ENCODE measurements at places on chromosomes 12 and 14.
A peak's percentile ranks its signal among the peaks of the same experiment; 100 is the strongest.

DNA sequence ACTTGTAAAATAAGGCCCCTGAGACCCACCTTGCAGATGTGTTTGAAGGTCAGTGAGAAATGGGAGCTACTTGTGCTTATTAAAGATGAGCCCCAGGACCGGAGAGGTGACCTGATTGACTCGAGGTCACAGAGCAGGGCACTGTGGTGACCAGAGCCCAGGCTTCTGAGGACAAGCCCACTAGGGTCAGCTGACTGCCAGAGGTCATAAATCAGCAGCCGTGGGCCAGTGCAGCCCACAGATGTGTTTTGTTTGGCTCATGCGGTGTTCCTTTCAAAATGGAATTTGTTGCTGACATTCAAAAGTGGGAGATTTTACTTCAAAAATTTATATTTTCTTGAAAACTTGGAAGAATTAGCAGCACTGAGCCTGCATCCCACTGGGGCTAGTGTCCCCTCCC is 24.5 kb downstream of the JDP2 start:
- peaks cover 67% of the 10 kb centered on the region for H3K36me3 ChIP-seq
- no peak for DNase-seq
- no peaks in the 10 kb centered on the region for H3K27me3 ChIP-seq
- peaks cover 33% of the 10 kb centered on the region for H3K4me1 ChIP-seq
- H3K27ac ChIP-seq: no peak overlapping the region

DNA sequence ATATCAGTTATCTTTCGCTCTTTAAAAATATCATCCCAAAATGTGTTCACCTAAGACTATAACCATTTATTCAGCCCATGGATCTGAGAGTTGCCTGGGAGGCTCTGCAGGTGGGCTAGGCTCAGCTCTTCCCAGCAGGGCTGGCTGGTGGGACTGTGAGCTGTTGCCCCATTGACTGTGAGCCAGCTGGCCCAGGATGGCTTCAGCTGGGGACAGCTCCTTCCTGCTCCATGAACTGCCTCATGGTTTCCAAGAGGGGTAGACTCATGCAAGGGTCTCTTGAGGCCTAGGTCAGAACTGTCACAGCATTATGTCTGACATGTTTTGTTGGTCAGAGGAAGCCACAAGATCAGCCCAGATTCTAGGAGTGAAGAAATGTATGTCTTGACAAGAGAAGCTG is 114.1 kb upstream of the E2F7 start:
- H3K4me3 ChIP-seq: no peak overlapping the region
- no peaks in the 10 kb centered on the region for H3K36me3 ChIP-seq
- no peaks in the 10 kb centered on the region for H3K4me1 ChIP-seq
- H3K27me3 ChIP-seq: no peaks in the 10 kb centered on the region
- H3K27ac ChIP-seq: no peak overlapping the region
- no peak for DNase-seq

DNA sequence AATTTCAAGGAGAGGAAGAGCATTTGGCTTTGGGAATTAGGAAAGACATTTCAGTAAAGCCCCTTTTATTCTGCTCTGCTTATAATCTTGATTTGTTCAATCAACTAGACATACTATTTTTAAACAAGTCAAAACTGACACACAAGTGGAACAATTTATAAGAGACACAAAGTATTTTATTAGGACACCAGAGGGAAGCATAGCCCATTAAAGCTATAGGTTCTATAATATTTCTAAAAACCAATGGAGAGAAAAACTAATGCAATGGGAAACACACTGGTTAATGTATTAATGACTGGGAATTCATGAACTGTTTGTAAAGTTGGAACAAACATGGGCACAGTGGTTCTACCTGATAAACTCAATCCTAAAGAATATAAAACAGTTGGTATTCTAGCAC is 15.3 kb upstream of the CERS5 start:
- H3K4me1 ChIP-seq: no peaks in the 10 kb centered on the region
- no peak overlapping the region for H3K4me3 ChIP-seq
- H3K27ac ChIP-seq: no peak overlapping the region

DNA sequence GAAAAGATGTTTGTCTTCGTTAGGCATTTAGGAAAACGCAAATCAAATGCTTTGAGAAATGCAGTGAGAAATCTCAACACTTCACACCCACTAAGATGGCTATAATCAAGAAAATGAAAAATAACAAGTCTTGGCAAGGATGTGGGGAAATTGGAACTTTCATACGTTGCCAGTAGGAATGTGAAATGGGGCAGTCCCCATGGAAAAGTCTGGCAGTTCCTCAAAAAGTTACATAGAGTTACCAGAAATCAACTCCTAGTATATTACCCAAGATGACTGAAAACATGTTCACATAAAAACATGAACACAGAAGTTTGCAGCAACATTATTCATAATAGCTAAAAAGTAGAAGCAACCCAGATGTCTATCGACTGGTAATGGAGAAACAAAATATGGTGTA is 41.5 kb upstream of the LRTM2 start:
- H3K4me3 ChIP-seq: no peak overlapping the region
- H3K27ac ChIP-seq: no peak overlapping the region
- peaks cover 40% of the 10 kb centered on the region for H3K36me3 ChIP-seq
- H3K4me1 ChIP-seq: no peaks in the 10 kb centered on the region
- no peaks in the 10 kb centered on the region for H3K27me3 ChIP-seq

DNA sequence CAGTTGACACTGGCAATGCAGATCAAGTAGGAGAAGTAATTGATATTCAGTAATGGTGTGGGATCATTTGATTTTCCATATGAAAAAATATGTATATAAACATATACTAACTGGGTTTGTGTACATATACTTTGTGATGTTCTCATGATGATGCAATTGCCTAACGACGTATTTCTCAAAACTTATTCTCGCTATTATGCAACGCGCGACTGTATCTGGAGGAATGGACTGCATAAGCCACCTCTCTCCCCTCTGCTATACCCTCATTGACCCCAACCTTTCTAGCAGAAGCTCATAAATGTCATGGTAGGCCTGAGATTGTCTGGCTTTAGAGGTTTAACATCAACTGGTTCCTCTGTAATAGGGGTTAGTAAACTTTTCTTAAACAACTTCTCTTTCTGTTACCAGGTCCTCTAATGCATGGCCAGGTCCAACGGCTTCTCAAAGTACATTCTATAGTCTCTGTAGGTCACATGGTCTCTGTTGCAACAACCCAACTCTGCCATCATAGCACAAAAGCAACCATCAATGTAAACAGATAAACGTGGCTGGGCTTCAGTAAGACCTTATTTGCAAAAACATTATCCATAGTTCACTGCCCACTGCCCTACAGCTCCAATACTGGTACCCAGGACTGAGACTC is 59.3 kb downstream of the FOXN3 start:
- H3K4me3 ChIP-seq: no peak overlapping the region
- H3K27ac ChIP-seq: no peak overlapping the region
- DNase-seq: no peak

DNA sequence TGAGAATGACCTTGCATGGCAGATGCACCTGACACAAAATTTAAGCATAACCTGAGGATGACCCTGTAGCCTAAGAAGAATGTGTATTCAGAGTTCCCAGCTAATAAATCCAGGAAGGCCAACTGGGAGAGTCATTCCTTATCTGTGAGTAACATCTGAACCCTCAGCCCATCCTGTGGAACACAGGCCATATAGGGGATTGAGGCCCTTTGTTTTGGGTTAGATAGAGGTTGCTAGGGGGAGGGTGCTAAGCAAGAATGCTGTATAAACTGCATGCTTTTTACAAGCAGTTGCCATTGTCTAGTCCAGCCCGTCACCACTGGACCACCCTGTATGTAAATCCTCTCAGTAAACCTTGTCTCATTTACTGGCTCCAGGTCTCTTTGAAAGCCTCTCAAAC is 77.0 kb downstream of the BICD1 start:
- no peak overlapping the region for H3K4me3 ChIP-seq
- DNase-seq: no peak
- no peak overlapping the region for H3K27ac ChIP-seq
- no peaks in the 10 kb centered on the region for H3K4me1 ChIP-seq
- peaks cover 4% of the 10 kb centered on the region for H3K36me3 ChIP-seq
- H3K27me3 ChIP-seq: no peaks in the 10 kb centered on the region

DNA sequence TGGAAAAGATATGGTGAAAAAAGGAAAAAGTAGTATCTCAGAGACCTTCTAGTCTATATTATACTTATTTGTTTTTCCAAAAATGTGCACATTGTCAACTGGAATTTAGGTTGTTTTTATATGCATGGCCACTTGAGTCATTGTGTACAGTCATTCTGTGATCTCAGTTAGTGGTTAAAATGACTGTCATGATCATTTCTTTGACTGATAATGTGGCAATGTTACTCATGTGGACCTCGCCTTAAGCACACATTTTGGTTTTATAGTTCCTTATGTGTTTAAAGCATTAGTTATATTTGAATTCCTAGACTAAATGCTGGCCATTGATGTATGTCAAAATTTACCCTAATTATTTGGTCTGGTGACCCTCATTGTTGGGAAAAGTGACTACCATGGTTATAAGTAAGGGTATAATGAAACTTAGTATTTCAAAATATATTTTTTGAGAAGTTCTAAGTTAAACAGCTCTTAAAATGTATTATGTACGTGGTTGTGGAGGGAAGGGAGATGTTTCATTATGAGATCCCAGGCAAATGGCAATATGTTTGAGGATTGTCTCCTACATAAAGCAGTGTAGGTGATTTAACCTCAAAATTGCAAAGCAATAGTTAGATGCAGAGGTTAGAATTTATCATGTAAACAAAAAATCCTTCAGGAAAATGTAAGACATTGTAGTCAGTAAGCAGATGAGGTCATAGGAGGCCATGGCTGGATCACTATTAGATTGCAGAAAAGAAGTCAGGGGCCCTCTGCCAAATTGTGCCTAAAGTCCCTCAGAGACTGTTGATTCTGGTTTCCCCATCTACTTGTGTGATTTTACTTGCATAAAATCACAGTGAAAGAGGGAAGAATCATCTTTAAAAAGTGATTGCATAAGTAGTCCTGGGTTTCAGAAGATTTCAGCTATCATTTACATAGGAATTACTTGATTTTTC is 17.5 kb downstream of the PNMA1 start:
- H3K36me3 ChIP-seq: no peaks in the 10 kb centered on the region
- no peak overlapping the region for H3K4me3 ChIP-seq
- no peaks in the 10 kb centered on the region for H3K27me3 ChIP-seq
- no peak for DNase-seq
- no peaks in the 10 kb centered on the region for H3K4me1 ChIP-seq

DNA sequence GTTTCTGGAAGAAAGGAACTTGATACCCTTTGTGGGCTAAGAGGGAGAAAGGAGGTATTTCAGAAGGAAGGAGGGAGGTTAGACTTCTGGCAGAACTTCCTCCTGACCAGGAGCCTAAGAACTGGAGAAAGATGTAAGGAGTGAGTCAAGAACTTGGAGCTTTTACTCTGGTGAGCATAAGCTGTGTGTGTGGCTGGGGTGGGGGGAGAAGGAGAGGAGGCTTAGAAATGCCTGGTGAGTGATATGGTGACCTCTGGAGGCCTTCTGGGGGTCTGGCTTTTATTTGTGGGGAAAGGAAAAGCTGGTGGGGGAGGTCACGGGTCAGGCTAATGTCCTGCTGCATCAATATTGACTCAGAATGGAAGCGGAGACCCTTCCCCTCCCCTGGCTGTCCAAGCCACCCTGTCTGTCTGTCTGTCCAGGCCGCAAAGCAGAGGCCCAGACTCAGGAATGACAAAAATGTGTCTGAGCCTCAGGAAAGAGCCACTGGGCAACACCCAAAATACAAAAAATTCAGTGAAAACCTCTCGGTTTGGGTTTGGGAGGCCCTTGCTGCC is 4.8 kb downstream of the LRP1 start:
- no peaks in the 10 kb centered on the region for H3K36me3 ChIP-seq
- H3K4me1 ChIP-seq: peaks cover 11% of the 10 kb centered on the region
- no peaks in the 10 kb centered on the region for H3K27me3 ChIP-seq

GRCh38 chr14:88733121-88733520 is 59.6 kb downstream of the EML5 start:
- H3K27me3 ChIP-seq: no peaks in the 10 kb centered on the region
- peaks cover 3% of the 10 kb centered on the region for H3K36me3 ChIP-seq
- DNase-seq: no peak
- H3K27ac ChIP-seq: no peak overlapping the region
- H3K4me1 ChIP-seq: no peaks in the 10 kb centered on the region

DNA sequence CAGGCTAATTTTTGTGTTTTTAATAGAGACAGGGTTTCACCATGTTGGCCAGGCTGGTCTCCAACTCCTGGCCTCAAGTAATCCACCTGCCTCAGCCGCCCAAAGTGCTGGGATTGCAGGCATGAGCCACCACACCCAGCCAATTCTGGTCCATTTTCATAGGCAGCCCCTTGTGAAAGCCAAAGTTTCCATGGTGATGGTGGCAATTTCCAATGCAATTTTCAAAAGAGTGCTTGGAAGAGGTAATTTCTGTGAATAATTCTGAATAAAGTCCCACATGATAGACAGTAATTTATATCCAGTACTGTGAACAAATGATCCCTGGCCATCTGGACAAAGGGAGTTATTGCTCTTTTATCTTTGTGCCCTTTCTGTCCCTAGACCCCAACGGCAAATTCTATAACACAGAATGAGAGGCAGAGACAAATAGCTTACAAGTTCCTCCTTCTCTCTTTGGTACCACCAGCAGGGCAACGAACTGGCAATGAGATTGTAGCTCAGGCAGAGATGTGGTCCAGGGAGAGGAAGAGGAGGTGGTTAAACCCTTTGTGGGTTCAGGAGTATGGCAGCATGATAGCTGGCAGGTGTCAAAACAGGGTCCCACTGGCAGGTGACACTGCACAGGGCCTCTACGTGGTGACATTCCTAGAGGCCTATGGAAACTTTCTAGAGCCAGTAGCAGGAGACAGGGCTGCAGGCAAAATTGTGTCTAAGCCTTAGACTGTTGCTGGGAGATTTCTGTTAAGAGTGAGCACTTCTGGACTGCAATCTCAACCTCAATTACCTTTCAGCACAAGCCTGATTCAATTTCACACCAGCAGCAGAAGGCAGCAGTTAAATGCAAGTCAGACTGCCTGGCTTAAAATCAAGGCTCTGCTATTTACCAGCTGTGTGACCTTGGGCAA is 46.5 kb downstream of the NT5DC3 start:
- no peaks in the 10 kb centered on the region for H3K4me1 ChIP-seq
- DNase-seq: peak; percentile 49

DNA sequence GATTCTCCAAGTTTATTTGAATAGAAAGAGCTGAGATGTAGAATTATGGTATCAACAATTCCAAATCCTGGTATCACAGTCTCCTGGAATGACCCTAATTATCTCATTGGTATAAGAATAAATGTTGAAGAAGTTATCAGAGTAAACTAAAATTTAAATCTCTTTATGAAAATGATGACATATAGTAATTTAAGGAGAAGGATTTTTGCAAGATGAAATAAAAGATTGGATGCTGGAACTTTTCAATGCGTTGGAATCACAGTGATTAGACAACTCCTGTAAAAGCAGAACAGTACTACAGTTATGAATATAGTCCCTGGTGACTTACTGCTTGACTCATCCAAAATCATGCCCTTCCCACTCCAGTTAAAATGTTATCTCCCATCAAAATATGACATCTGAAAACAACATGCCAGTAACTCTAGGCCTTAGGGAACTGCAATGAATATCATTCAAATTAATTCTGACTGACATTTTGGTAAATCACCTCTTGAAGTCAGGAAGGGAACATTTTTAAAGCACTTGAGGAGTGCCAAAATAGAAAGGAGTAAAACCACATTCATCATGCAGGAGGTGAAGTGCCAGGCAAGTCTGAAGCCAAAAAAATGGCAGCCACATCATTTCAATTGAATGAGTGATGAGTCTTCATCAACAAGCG is 197.8 kb upstream of the PRKD1 start:
- H3K4me3 ChIP-seq: no peak overlapping the region
- no peaks in the 10 kb centered on the region for H3K36me3 ChIP-seq
- no peak for DNase-seq
- no peaks in the 10 kb centered on the region for H3K4me1 ChIP-seq
- no peaks in the 10 kb centered on the region for H3K27me3 ChIP-seq
